Activated CD4-positive, alpha-beta T cell treated with anti-CD3 and anti-CD28 coated beads, Interleukin-2, amount 10 ng/mL, durations not matched to agents 24 days and 14 days (primary cell): ENCODE measurements at places on chromosomes 2 and 18. TPM values are rescaled to one million over a fixed set of nuclear protein-coding genes. Genes with fewer than 3 reads are reported as not detected.

- DNase-seq: peak; percentile 34
Observed at GRCh38 chr2:151781642-151782041, 46.6 kb downstream of the ARL5A start.

DNA sequence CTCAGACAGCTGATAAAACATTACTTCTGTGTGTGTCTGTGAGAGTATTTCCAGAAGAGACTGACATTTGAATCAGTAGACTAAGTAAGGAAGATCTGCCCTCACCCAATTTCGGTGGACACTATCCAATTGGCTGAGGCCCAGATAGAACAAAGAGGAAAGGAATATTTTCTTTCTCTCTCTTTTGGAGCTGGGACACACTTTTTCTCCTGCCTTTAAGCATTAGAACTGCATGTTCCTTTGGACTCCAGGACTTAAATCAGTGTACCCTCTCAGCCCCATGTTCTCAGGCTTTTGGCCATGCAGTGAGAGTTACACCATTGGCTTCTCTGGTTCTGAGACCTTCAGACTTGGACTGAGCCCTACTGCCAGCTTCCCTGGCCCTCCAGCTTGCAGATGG, 3.3 kb upstream of the SRBD1 start:
- no peak for DNase-seq

GRCh38 chr2:166404831-166405568, 29.3 kb upstream of the SCN9A start:
- no peak for DNase-seq

DNA sequence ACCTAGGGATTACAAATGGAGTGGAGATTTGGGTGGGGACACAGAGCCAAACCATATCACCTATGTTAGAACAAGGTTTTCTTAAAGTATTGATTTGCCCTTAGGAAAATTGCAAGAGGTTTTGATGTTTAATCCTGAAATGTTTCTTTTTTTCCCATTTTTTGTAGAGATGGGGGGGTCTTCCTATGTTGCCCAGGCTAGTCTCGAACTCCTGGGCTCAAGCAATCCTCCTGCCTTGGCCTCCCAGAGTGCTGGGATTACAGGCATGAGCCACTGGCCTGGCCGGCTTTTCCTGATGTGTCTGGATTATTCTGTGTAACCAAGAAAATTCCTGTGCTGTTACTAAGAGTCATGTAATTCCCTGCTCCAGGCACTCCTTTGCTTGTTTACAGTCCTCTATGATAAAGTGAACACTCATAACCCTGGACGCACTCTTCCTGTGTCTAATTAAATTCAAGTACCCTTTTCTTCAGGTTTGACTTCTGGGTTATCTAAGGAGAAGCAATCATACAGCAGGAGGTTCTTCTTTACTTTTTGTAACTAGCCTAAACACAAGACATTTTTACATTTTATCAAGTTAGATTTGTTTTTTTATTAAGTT, 15.0 kb upstream of the CTDP1 start:
- no peak for DNase-seq

DNA sequence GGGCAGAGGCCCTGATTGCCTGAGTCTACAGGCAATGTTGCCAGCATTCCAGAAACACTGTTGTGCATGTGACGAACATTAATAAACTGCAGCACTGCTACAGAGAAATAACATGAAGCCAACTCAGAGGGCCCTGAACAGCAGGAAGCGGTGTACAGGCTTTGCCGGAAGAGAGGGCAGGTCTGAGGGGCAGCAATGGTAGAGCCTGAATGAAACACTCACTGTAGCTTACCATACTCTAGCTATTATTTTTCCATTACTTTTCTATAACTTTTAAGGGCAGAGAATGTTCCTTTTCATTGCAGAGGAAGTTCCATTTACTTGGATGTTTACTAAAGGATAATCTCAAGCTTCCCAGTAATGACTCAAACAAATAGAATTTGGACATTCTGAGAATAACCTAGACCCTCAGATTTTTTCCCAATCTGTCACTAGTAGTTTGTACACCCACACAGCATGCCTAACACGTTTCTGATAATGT, 150.4 kb downstream of the MTX2 start:
- no peak for DNase-seq

GRCh38 chr2:238698451-238699306, 149.2 kb upstream of the TWIST2 start:
- DNase-seq: peak; percentile 38

- no peak for DNase-seq
Observed at GRCh38 chr2:181170256-181170655, 189.9 kb downstream of the UBE2E3 start.

DNA sequence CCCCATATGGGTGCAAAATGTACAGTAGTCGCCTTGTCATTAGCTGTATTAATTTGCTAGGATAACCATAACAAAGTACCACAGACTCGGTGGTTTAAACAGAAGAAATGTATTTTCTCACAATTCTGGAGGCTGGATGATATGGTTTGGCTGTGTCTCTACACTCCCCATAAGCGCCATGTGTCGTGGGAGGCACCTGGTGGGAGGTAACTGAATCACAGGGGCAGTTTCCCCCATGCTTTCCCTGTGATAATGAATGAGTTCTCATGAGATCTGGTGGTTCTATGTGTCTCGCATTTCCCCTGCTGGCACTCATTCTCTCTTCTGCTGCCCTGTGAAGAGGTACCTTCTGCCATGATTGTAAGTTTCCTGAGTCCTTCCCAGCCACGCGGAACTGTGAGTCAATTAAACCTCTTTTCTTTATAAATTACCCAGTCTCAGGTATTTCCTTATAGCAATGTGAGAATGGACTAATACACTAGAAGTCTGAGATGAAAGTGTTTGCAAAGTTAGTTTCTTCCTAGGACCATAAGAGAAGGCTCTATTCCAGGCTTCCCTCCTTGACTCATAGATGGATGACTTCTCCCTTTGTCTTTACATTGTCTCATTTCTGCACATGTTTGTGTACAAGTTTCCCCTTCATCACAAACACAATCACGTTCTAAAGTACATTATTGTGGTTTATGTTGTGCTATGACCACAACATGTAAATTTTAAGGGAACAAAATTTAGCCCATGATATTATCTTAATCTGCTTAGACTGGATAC, 1442.6 kb downstream of the SUCLG1 start:
- no peak for DNase-seq

GRCh38 chr18:13635046-13635445, 91.3 kb downstream of the FAM210A start:
- no peak for DNase-seq

SSB gene
- total RNA-seq: 113 TPM in 2 replicates
